ENCODE measurements at places on chromosomes 7 and 10.

GRCh38 chr10:93412801-93413200, 69.3 kb downstream of the MYOF start:
- DNase-seq, result no peak

DNA sequence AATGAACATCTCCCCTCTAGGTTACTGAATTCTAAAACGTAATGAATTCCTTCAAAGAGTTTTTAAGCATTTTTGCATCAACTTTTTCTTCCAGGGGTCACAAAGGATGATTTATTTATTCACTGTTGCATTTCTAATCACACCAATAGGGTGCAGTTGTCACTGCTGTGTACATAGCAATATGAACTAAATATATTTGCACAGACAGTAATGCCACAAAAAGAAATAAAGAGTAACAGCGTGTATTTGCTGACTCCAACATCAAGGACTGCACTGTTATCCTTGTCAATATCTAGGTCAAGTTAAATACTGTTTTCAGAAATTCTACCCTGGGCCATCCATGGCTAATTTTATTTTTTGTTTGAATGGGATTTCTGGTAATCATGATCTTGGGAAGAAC, 138.0 kb downstream of the FRMD4A start:
- no peak for DNase-seq

DNA sequence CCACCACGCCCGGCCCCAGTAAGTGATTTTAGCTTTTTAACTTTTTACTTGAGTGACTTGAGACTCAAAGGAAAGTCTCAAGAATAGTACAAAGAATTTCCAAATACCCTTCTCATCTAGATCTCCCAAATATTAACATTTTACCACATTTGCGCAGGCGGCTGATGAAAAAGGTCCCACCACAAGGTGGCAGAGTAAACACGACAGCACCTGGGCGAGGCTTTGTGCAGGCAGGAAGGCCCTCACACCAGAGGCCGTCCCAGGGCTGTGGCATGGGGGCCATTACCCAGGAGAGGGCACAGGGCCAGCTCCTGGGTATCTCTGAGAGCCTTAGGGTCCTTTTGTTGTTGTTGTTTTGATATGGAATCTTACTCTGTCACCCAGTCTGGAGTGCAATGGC, 50.0 kb upstream of the WIPI2 start:
- no peak for DNase-seq

DNA sequence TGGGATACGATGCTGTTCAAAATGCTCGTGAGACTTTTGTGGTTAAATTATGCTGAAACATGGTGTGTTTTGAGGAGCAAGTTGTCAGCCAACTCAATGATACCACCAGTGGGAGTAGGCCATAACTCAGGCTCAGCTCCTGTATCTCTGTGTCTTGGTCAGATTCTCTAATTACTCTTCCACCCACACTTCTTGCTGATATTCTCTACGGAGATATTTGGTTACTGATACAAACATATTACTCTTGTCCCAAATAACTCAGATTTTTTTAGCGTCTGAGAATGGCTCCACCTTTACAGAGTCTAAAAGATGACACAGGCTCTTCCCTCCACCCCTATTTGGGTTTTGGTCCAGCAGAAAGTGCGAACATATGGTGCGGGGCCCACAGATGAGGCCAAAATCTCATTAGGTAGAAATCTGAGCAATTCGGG, 168.9 kb downstream of the PKD1L1 start:
- DNase-seq, result no peak

DNA sequence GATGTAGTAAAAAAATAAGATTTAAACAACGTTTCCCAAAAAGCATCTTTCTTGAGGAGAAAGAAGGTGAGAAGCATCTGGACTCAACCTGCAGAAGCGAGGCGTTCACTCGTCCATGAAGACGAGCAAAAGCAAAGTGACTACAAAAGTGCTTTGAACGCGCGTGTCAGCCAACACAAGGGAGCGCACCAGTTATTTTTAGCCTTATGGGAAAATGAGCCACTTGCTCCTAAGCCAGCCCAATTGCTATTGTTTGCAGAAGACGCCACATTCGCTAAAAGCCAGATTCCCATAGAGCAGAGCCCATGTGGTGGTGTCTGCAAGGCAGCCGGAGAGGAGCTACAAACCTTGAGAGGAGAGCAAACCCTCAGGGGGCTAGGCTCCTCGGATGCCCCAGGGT, 122.5 kb downstream of the FAM53B start:
- DNase-seq, result no peak

DNA sequence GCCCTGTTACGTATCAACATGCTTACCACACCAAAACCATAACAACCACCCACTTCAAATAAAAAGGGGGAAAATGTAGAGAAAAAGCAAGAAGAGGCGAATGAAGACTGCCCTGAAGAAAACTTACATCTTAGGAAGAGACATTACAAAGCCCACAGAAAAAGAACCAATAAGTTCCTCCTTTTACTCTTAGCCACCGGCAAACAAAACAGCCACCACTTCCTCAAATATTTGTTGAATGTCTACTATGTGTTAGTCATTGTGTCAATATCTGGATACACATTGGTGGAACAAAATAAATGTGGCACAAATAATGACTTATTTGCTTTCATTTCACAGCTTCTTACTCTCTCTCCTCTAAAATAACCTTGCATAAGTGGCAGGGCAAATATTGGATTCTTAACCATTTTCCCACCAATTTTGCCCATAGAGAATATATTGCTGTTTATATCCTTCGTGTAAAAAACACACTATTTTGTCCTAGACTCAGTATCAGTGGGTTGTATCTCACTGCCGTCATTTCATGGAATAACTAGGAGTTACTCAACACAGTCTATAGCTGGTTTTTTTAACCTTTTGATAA, 106.8 kb downstream of the ANK3 start:
- DNase-seq, result peak; percentile 33

- no peak for DNase-seq
Measured at GRCh38 chr10:124671486-124672075, 72.6 kb downstream of the FAM53B start.

DNA sequence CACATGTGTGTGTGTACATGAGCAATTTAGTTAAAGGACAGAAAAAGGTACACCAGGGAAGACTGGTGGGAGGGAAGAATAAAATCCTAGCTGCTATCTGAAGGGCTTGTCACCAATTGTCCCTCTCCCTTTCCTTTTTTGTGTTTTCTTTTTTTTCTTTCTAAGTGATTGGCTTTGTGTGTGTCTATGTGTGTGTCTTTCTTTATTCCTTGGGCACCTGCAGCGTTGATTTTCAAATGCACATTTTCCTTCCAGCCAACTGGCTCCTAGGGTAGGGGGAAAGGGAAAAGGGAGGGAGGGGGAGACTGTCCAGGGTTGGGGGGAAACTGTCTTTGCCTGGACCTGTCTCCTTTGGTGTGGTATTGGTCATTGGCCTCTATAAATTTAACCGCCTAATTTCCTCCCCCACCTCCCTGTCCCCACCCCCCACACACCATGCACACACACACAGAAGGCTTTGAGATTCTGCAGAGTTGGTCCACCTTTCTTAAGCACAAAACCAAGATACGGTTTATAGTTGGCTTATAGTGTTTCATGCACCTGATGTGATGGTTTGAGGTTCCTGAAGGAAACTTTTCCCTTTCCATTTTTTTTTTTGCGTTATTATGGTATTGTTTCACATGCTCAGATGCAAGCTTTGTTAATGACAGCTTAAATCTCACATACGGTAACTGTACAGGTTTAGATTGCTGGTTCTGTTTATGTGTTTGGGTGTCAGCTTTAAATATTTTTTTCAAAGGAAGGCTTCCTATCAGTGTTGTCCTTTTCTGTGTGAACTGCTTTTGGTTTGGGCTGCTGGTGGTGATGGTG, 2.6 kb downstream of the AUTS2 start:
- DNase-seq, result no peak
